ENCODE measurements at places on chromosomes 1 and 21. TPM values are rescaled to one million over a fixed set of nuclear protein-coding genes. Genes with fewer than 3 reads are reported as not detected.

Gene TMEM201
- total RNA-seq = 13.4 TPM

DNA sequence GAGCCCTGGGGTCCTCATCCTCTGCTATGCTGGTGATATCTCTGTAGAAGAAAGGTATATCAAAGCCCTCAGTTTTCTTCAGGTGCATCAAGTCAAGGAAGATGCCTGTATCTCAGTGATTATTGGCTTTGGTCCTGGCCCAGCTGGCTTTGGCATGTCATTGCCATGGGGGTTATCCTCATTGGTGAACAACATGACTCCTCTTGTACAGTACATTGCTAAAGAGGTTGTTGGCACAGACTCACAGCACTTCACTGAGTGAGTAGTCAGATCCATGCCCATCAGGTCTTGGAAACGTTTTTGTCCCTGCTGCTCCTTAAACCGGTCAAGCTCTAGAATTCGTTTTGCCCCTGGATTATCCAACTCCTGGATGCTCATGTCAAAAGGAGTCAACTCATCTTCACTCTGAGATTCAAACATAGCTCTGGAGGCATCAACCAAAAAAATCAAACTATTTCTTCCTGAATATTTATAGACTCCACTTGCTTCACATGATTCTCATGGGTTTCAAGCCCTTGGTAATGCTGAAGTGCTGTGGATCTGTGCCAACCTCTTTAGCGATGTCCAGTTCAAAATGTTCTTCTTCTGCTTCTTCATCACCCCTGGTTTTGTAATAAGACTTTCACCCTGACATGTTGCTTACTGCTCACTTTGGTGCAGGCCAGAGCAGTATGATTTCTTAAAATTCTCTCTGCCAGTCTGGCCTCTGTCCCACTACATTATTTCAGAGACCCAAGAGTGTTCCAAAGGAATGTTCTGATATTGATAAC lies 43.0 kb upstream of the RAB3GAP2 start:
- H3K4me3 ChIP-seq = no peak overlapping the region
- no peak overlapping the region for H3K27ac ChIP-seq
- no peaks in the 10 kb centered on the region for H3K27me3 ChIP-seq

DNA sequence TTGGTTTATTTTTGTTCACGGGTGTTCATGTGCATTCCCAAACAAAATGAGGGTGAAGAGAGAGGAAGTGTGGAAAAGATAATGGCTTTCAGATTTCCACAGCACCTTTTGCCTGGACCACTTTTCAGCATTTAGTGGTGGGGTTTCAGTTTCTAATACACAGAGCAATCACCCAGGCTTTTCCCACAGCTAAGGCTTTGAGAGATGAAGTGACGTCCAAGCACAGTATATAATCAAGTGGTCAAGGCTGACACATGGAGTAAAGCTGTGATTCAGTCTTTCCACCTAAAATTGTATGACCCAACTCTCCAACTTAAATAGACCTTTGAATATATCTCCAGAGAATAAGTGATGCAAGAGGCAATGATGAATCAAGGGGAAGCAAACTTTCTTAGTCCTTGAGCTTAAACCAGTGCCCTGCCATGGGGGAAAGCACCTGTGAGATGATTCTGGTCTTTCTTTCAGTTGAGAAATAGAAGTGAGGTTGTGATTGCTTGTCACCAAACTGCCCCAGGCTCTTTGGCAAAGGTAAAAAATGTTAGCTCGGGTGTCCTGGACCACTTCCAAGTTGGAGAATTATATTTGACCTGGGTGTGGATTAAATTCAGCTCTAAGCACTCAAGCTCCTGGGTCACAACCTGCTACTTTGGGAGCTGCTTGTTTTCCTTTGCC lies 2.4 kb upstream of the PIK3R3 start:
- peaks cover 3% of the 10 kb centered on the region for H3K36me3 ChIP-seq
- H3K4me1 ChIP-seq = peaks cover 34% of the 10 kb centered on the region
- no peak overlapping the region for H3K27ac ChIP-seq

Gene CLCA4
- not detected for total RNA-seq

Gene F5
- 8.9 TPM for total RNA-seq

Gene FUCA1
- total RNA-seq = 5.6 TPM

GRCh38 chr21:38416791-38417190 lies 81.5 kb downstream of the ERG start:
- no peaks in the 10 kb centered on the region for H3K4me1 ChIP-seq
- no peaks in the 10 kb centered on the region for H3K36me3 ChIP-seq
- H3K4me3 ChIP-seq = no peak overlapping the region
- DNase-seq = no peak

Gene LCE2C
- total RNA-seq = not detected

Gene RYR2
- 0.08 TPM for total RNA-seq

DNA sequence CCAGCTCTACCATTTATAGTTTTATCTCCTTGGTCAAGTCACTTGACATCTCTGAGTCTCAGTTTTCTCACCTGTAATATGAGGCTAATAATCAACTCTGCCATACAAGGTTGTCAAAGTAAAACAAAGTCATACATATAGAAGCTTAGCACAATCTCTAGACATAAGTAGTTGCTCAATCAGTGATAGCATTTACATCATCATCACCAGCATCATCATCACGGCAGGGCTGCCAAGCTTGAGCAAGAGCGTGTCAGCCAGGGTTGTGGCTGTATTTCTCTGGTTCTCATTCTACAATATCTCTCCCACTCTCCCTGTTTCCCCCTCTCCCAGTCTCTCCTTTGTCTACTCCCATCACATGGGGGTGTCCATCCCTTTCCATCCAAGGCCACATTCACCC lies 41.7 kb upstream of the COA6 start:
- no peak overlapping the region for H3K27ac ChIP-seq
- no peaks in the 10 kb centered on the region for H3K36me3 ChIP-seq
- peaks cover 14% of the 10 kb centered on the region for H3K27me3 ChIP-seq
- no peak for DNase-seq

DNA sequence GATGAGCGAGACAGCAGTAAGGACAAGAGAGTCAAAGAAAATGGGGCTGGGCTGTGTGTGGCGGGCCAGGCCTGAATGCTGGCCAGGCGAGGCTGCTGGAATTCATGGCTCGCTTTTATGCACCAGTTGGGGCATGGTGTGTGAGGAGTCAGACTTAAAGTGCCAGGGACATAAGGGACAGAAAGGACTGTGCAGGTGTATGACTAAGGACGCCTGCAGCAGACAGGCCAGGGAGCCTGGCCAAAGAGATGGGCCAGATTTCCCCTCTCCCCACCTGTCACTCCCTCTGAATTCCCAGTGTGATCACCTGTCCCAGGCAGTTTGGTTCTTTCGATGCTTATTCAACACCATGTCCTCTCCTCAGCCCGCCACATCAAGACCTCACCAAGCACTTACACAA lies 16.9 kb upstream of the SMIM12 start:
- peaks cover 52% of the 10 kb centered on the region for H3K27me3 ChIP-seq
- no peak overlapping the region for H3K4me3 ChIP-seq
- H3K27ac ChIP-seq = no peak overlapping the region
- H3K4me1 ChIP-seq = no peaks in the 10 kb centered on the region

GRCh38 chr1:28830814-28831213 lies 18.8 kb downstream of the OPRD1 start:
- H3K27ac ChIP-seq = no peak overlapping the region
- H3K4me1 ChIP-seq = no peaks in the 10 kb centered on the region
- H3K4me3 ChIP-seq = no peak overlapping the region
- no peak for DNase-seq
- peaks cover 1% of the 10 kb centered on the region for H3K27me3 ChIP-seq

DNA sequence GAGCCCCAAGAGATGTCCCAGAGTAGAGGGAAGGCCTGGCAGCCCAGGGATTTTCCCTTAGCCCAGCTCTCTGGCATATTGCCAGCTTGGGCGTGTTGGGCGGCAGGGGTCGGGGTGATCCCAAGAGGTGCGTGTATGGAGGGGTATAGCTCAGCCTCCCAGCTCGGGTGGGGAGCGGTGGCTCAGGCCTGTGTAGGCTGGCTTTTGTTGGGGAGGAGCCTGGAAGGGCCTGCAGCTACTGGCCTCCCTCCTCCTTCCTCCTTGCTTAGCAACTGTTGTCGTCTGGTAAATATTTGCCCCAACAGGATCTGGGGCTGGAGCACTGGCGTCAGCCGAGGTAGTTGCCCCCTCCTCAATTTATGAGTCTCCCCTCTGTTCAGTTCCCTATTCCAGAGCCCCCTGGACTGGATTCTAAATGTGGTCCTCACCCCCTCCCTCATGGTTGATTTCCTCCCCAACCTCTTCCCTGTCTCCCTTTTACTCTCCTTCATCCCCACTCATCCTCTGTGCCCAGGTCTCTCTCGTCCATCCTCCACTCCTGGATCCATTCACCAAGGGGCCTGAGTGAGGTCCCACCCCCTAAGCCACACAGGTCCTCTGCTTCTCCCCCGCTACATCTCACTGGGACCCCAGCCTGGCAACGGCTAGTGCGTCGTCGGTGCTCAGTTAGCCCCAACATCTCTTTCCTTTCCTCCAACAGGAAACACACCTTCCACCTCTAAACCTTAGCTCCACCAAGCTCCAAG lies 10.3 kb upstream of the LMNA start:
- H3K27me3 ChIP-seq = peaks cover 6% of the 10 kb centered on the region
- no peak overlapping the region for H3K4me3 ChIP-seq
- DNase-seq = peak; percentile 41
- peaks cover 48% of the 10 kb centered on the region for H3K4me1 ChIP-seq
- H3K36me3 ChIP-seq = no peaks in the 10 kb centered on the region
- H3K27ac ChIP-seq = peak overlapping the region; percentile 50

DNA sequence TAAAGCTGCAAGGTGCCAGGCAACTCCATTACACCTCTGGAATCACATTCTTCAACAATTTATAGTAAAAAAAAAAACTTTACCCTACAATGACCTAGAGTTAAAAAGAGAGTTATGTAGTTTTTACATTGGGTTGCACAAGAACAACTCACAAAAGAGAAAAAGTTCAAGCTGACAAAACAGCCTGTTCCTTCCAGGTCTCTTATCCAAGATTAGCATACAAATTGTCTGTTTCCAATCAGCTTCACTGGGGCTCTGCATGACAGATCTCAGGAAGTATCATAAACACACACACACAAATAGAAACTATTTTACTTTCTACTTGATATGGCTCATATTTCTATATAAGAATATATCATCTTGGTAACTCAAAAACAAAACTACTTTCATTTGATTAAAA lies 154.6 kb downstream of the PCNX2 start:
- H3K27me3 ChIP-seq = no peaks in the 10 kb centered on the region
- H3K4me1 ChIP-seq = no peaks in the 10 kb centered on the region
- H3K36me3 ChIP-seq = peaks cover 12% of the 10 kb centered on the region
- DNase-seq = no peak
- no peak overlapping the region for H3K4me3 ChIP-seq

- peaks cover 5% of the 10 kb centered on the region for H3K36me3 ChIP-seq
- H3K27me3 ChIP-seq = no peaks in the 10 kb centered on the region
- H3K4me1 ChIP-seq = peaks cover 9% of the 10 kb centered on the region
- no peak overlapping the region for H3K4me3 ChIP-seq
- H3K27ac ChIP-seq = no peak overlapping the region
Measured at GRCh38 chr1:25442178-25442577, 11.5 kb downstream of the MACO1 start.

Gene CLCNKA
- total RNA-seq = 0.13 TPM

GRCh38 chr1:10031461-10031860 lies 1.3 kb upstream of the UBE4B start:
- no peak overlapping the region for H3K4me3 ChIP-seq
- DNase-seq = no peak
- no peaks in the 10 kb centered on the region for H3K36me3 ChIP-seq
- H3K27ac ChIP-seq = no peak overlapping the region

DNA sequence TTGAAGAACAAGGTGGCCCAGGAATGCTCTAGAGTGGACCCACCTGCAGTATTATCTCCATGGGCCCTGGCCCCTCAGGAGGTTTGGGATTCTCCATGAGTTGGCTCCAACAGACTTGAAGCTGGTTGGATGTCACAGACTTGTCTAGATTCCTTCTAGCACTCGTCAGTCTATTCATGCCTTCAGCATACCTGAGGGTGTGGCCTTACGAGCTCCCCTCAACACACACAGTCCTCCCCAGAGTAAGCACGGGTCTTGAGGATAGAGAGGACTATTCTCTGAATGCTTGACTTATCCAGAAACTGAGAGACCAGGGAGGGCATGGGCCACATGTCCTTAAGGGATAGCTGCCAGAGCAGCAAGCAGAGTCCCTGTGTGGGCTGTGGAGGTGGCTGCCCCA lies 45.9 kb upstream of the COL6A1 start:
- peaks cover 5% of the 10 kb centered on the region for H3K36me3 ChIP-seq
- H3K4me1 ChIP-seq = peaks cover 5% of the 10 kb centered on the region
- H3K27ac ChIP-seq = no peak overlapping the region
- H3K27me3 ChIP-seq = peaks cover 10% of the 10 kb centered on the region

DNA sequence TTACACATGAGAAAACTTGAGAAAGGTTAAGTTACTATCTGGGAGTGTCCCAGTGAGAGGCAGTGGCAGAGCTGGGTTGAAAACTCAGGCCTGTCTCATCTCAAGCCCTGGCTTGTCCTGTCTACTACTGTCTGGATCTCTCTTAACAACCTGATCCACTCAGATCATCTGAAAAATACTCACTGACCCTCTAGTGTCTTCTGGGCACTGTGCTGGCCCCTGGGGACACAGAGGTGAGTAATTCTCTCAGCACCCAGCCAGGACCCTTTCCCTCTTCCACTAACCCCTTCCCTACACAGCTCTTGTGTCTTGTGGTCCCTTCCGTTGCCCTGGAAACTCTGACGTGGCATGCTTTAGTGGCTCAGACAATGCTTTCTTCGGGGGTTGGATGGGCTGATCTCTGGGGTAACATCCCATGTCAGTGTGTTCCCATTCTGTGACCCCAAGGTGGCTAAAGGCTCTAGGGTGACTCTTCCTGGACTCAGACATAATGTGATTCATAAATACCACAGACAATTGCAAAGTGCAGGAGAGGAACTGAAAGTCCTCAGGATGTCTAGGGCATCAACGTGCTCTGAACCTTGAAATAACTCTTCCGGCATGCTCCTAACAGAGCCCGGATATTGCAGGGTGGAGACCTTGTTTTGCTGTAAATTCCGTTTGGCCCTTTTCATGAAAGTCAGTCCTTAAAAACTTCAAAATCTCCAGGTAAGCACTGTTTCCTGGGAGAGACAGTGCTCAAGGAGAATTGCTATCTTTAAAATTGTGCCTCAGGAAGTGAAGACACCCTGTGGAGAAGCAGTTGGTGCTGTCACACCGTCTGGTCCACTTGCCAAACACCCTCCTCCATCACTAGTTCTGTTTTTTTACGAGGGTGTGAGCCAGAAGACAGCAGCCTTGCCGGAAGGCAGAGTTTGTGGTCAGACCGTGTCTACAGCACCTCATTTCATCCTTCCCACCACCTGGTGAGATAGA lies 4.0 kb downstream of the SHISAL2A start:
- H3K27me3 ChIP-seq = peaks cover 10% of the 10 kb centered on the region
- H3K27ac ChIP-seq = peak overlapping the region; percentile 98
- H3K4me1 ChIP-seq = peaks cover 70% of the 10 kb centered on the region
- peak overlapping the region; percentile 59 for H3K4me3 ChIP-seq
